ENCODE measurements at places on chromosomes 7 and 10. TPM values are rescaled to one million over a fixed set of nuclear protein-coding genes. Genes with fewer than 3 reads are reported as not detected.
A peak's percentile ranks its signal among the peaks of the same experiment; 100 is the strongest.

GRCh38 chr10:124011464-124011863 is 81.9 kb downstream of the CHST15 start:
- no peak for DNase-seq
- H3K4me1 ChIP-seq: no peaks in the 10 kb centered on the region
- no peak overlapping the region for H3K4me3 ChIP-seq
- no peak overlapping the region for H3K27ac ChIP-seq
- no peaks in the 10 kb centered on the region for H3K36me3 ChIP-seq

PRR15 gene
- not detected for total RNA-seq

CDH23 gene
- total RNA-seq: 4.5 TPM

DNA sequence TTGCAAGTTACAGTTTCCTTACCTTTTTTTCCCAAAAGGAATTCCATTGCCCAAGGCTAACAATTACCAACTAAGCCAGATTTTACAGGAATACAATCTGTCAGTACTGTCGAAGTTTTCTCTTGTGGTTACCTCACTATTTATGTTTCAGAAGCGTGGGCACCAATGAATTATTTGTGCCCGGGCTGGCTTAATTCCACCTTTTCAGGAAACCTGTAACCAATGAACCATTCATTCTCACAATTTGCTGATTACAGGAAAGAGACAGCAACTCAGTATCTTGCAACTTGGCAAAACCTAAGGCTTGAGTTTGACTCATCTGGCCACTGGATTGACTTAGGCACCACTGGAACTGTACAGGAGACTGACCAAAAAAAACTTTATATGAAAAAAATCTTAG is 485.6 kb downstream of the INHBA start:
- H3K27me3 ChIP-seq: no peaks in the 10 kb centered on the region
- no peak overlapping the region for H3K4me3 ChIP-seq
- H3K27ac ChIP-seq: no peak overlapping the region
- no peaks in the 10 kb centered on the region for H3K36me3 ChIP-seq

ACHE gene
- not detected for total RNA-seq

DNA sequence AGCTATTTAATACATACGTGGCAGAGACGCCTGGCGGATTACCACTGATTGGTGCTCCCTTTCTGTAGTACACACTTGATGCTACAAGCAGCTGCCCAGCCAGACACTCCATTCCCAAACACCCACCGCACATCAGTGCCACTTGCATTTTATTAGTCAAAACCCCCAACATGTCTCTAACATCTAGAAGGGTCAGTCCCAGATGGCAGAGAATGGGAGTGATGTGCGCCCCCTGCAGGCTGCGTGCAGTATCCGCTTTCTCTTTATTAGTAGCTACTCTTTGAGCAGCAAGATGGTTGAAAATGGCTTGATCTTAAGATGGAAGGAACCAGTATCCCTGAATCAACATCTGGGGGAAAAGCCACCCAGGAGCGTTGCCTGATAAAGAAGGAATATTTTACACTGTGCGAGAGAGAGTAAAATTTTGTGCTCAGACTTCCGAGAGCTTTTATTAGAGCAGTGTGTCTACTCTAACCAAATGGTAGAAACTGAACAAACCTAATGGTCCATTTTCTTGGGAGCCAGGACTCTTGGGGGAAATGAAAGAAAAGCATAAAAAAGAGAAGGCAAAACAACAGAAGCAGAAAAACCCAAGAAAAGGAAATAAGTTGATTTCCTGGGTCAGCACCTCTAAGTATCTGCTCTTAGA is 78.3 kb downstream of the ST8SIA6 start:
- H3K4me3 ChIP-seq: no peak overlapping the region
- H3K4me1 ChIP-seq: no peaks in the 10 kb centered on the region
- peak; percentile 34 for DNase-seq
- no peaks in the 10 kb centered on the region for H3K27me3 ChIP-seq
- no peak overlapping the region for H3K27ac ChIP-seq

GRCh38 chr7:115976651-115977050 is 53.9 kb downstream of the TFEC start:
- H3K4me3 ChIP-seq: no peak overlapping the region
- no peaks in the 10 kb centered on the region for H3K36me3 ChIP-seq
- no peak for DNase-seq
- H3K27me3 ChIP-seq: no peaks in the 10 kb centered on the region
- H3K4me1 ChIP-seq: no peaks in the 10 kb centered on the region

- no peak overlapping the region for H3K4me3 ChIP-seq
- H3K36me3 ChIP-seq: no peaks in the 10 kb centered on the region
- peaks cover 38% of the 10 kb centered on the region for H3K27me3 ChIP-seq
- no peak for DNase-seq
These were observed 3.0 kb downstream of the VIPR2 start for GRCh38 chr7:159141660-159142059.

GRCh38 chr7:14478834-14479510 is 423.6 kb downstream of the DGKB start:
- DNase-seq: no peak
- no peak overlapping the region for H3K4me3 ChIP-seq
- no peaks in the 10 kb centered on the region for H3K36me3 ChIP-seq

GRCh38 chr7:157502701-157503111 is 165.9 kb downstream of the DNAJB6 start:
- H3K36me3 ChIP-seq: peaks cover 24% of the 10 kb centered on the region
- H3K4me3 ChIP-seq: peak overlapping the region; percentile 64
- peak; percentile 82 for DNase-seq
- H3K27me3 ChIP-seq: peaks cover 19% of the 10 kb centered on the region
- H3K4me1 ChIP-seq: peaks cover 28% of the 10 kb centered on the region
